Frontal cortex (tissue), 4 donors: ENCODE measurements at places on chromosomes 2 and 18.
A peak's percentile ranks its signal among the peaks of the same experiment; 100 is the strongest.

DNA sequence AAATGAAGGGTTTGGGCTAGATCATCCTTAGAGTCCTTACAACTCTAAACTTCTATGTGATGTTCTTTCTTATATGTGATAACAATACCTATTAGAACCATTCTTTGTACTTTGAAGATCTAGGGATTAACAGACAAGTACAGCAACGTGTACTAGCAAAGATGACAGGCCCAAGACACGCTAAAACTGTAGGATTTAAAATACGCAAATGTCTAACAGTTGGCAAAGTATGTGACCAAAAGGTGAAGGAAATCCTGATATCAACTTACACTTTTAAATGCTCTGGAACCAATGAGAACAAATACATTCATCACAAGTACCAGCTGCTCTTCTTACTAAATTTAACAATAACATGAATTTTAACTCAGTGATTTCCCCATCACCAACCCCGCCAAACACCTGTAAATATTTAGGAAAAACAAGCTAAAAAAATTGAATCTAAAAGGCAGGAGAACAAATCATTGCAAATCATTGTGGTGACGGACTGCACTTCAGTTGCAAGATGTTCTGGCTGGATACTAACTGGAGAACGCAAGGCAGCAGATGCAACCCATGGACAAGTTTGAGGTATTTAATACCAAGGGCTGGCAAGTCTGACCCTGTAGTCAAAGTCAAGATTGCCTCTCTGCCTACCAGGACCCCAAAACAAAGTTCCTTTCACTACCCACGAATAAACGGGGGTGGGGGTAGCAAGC lies 1.4 kb downstream of the ANKRD44 start:
- DNase-seq, result no peak

GRCh38 chr2:216768908-216769411 lies 73.6 kb upstream of the IGFBP5 start:
- no peak for DNase-seq

- DNase-seq, result no peak
Observed at GRCh38 chr2:224099861-224100643, 61.0 kb upstream of the SERPINE2 start.

DNA sequence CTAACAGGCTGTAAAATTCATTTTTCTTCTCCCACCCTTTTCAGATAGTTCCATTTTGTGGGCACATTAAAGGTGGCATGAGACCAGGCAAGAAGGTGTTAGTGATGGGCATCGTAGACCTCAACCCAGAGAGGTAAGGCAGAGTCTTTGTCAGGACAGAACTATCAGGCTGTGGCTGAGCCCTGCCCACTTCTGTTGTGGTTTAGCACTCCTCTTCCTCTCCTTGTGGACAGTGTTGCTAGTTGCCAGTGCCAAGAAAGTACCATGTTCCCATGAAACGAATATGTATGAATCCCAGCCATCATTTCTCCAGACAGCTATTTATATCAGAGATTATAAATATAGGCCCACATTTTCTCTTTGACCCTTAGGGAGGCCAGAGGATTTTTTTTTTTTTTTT lies 1.6 kb downstream of the LGALSL start:
- DNase-seq, result no peak

GRCh38 chr2:46257476-46257875 lies 39.7 kb upstream of the EPAS1 start:
- no peak for DNase-seq

DNA sequence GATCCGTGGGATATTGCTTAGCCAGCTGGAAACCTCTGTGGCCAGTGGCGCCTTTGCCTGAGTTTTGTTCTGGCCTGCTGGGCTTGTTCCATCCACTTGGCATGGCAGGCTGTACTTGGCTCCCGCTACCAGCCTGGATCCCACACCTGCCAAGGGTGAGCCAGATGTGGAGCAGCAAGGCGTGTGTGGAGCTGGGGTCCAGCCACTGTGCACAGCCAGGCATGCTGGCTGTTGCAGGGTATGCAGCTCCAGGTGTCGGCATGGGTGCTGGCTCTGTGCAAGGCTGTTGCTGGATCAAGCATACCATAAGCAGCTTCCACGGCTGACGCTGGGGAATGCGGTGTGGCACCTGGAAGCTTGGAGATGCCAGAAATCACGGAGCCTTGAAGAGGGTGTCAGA lies 34.5 kb downstream of the PTPN4 start:
- DNase-seq, result no peak

- no peak for DNase-seq
Observed at GRCh38 chr18:55120896-55121295, 161.6 kb upstream of the CCDC68 start.

- no peak for DNase-seq
Observed at GRCh38 chr18:50401888-50402287, 27.0 kb downstream of the SKA1 start.

GRCh38 chr2:64482765-64483504 lies 29.0 kb downstream of the LGALSL start:
- DNase-seq, result no peak

DNA sequence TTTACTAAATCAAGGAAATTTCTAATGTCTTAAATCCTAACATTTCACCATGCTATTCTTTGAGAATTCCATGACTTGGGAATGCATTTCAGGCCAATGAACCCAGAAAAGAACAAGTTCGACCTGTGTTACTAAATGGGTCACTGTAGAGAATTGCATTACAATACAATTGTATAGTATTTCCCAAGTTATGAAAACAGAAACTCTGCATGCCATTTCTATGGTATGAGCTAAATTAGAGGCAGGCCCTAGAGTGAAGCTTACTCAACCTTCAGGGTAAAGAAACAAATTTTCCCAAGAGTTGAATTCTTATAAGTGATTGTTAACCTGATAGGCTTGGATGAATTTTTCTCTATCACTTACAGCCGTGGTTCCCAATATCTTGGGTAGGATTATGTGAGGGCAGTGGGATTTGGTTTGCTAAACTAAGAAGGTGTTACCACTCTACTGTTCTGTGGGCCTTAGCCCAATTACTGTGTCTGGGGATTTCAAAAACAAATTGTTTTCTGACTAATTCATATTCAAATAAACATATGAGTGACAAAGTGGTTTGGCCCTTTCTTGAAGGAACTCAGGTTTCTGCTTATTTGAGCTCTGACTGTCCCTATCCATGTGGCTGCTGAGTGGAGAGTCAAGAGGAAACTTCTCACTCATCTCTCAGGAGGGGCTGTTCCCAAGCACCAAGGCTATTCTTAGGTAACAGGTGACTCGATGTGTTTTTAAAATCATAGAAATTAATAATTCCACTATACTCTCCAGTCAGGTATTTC lies 11.2 kb upstream of the SERPINB7 start:
- no peak for DNase-seq

DNA sequence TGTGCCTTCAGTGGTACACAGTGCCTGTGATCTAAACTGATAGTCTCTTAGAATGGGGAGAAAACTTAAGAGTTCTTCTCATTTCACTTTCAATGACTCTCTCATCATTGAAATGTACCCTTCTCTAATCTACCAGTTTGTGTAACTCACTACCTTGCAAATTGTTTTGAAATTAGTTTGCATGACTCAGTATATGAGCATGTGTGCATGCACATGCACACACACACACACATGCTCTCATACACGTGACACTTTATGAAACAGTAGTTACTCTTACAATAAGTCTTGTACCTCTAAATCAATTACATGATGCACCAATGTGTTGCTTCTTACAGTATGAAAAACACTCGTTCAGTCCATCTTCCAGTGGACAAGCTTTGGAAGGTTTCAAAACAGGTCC lies 10.6 kb downstream of the LYPD6B start:
- DNase-seq, result no peak

DNA sequence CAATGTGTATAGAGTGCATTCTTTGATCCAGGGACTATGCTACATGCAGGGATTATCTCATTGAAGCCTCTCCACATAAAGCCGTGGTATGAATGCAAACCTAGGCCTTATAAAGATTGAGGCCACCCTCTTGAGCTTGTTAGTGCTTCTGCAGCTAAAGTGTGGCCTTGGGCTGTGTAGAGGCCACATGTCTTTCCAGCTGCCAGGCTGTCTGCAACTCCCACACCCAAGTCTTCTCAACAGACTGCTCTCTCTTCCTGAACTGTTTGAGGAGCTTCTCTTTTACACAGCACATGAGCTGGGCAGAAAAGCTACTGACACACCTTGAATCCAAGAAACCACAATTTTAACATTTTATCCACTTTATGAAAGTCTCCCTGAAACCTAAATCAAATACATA lies 119.2 kb upstream of the MEX3C start:
- DNase-seq, result no peak

DNA sequence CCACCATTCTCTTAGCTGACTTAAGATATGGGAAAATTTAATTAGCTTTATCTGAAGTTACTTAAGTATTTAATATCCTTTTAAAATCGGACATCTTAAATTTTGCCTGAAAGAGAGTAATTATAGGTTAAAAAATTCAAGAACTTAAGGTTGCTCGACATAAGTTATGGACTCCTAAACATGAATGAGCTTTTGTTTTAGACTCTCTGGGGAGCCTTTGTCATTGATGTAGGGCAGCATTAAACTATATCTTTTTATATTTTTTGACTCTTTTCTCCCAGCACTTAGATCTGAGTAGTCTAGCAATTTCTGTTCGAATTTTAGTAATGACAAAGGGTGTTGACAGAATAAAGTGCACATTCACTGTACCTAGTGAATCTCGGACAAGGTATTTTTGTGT lies 4.7 kb downstream of the PHLPP1 start:
- no peak for DNase-seq

- DNase-seq, result no peak
Observed at GRCh38 chr18:10015288-10015701, 101.5 kb downstream of the VAPA start.

- no peak for DNase-seq
Observed at GRCh38 chr2:157932480-157933159, 56.5 kb upstream of the ACVR1 start.

DNA sequence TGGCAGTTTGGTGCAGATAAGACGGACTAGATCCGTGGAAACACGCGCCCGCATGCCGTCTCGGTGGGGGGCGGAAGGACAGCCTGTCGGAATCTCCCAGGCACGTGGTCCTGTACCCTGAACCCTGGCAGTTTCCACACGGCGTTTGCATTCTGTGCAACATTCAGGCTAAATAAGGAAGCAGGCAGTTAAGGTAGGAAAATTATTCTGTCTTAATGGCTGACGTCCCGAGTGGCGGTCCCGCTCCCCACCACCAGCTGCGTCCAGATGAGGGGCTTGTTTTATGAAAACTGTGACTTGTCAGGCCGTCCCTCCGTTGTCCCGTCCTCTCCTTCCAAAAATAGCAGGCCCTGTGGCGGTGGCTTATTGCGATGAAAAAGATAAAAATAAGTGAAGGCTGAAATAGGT lies 120.2 kb downstream of the NFATC1 start:
- no peak for DNase-seq

DNA sequence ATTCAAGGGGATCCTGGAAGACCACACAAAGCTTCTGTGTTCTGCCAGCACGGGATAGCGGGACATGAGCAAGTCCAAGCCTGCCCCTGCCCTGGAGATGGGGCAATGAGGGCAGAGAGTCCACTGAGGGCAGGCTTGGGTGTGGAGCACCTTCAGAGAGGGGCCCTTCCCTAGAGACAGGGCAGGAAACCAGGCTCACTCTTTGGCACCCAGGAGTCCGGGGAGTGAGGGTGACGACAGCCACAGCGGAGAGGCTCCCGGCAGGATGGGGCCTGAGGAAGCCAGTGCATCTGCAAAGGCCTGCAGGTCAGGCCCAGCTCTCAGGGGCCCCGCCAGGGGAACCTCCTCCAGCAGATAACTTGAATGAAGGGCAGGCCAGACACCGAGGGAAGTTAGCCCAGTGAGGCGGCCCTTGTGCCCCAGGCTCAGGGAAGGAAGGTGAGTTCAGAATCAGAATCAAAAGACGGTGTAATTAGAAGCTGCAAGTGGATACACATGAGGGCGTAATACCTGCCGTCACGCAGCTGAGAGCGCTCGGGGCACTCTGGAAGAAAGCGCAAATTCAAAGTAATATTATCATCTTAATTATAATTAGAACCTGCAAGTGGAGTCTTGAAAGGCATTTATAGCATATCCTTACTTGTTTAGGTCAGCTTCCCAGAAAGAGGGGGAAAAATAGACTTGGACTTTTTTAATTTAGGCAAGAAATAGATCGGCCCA lies 142.6 kb upstream of the LGALSL start:
- DNase-seq, result no peak

- no peak for DNase-seq
Observed at GRCh38 chr2:28457237-28457636, 38.6 kb upstream of the PLB1 start.

GRCh38 chr18:3151399-3152264 lies 68.1 kb downstream of the MYOM1 start:
- DNase-seq, result peak; percentile 60

DNA sequence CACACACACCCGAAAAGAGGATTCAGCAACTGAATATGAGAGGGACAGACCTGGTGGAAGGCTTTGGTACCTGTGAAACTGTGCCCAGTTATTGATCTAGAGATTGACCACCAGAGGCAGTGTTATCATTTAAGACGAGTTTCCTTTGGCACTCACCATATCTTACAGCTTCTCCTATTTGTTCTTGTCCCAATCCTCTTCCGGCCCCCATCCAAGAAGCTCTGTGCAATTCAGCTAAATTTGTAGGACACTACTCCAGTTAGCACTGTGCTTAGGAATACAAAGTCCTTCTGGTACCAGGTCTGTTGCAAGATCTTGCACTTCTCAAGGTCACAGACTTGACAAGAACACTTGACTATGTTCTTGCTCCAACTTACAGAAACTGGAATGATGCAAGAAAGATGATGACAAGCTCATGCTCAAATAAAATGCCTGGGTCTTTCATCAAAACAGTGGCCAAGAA lies 177.7 kb downstream of the TMEM247 start:
- no peak for DNase-seq

- no peak for DNase-seq
Observed at GRCh38 chr2:35228584-35228983, 1127.0 kb upstream of the CRIM1 start.
